ENCODE measurements at places on chromosomes 11 and 22.

- no peak for DNase-seq
These were observed 68.2 kb downstream of the USP35 start for GRCh38 chr11:78256962-78257361.

- DNase-seq = no peak
These were observed 962.1 kb downstream of the NTM start for GRCh38 chr11:132332521-132332920.

DNA sequence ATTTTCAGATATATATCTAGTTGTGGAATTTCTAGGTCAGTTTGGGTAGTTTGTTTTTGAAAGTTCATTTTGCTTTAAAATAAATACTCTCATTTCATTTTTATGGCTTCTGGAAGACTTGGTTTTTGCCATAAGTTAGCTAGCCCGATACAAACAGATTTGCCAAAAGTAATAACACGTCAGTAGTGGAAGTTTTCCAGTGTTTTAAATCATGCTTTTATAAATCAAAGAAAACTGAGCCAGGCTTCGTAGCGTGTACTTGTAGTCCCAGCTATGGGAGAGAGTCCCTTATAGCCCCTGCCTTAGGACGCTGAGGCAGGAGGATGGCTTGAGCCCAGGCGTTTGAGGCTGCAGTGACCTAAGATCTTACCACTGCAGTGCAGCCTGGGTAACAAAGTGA lies 21.7 kb upstream of the MICALL1 start:
- DNase-seq = no peak

DNA sequence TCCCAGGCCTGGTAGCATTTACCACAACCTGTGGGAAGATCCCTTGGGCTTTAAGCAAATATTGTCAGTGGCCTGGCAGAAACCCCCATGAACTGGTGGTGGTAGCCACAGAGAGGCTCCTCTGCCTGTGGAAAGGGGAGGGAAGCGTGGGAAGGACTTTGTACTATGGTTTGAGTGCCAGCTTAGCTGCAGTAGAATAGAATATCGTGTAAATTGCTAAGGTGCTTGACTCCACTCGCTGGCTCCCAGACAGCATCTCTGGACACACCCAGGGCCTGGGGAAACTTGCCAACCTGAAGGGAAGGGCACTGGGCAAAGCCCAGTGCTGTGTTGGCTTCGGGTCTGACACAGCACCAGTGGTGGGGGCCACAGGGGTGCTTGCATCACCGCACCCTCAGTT lies 52.6 kb downstream of the XRRA1 start:
- DNase-seq = no peak

GRCh38 chr11:114074546-114075343 lies 15.2 kb downstream of the ZBTB16 start:
- DNase-seq = no peak

GRCh38 chr11:121157756-121158155 lies 56.7 kb downstream of the TECTA start:
- no peak for DNase-seq

GRCh38 chr11:76292583-76293188 lies 86.4 kb upstream of the WNT11 start:
- no peak for DNase-seq

- no peak for DNase-seq
These were observed 50.8 kb downstream of the TRMU start for GRCh38 chr22:46386312-46386711.

DNA sequence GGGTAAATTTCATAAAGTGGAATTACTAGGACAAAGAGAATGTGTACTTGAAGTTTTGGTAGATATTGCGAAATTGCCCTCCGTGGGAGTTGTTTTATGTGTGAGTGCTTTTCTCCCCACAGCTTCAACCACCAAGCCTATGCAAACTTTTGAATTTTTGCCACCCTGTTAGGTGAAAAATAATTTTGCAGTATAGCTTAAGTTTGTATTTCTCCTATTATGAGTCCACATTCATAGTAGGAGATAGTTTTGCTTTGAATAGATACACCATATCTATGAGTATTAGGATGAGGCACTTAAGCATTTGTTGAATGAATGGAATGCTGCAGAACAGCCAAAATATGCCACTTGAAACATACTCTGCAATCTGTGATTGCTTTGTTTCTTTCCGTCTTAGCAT lies 43.6 kb downstream of the UVRAG start:
- no peak for DNase-seq

DNA sequence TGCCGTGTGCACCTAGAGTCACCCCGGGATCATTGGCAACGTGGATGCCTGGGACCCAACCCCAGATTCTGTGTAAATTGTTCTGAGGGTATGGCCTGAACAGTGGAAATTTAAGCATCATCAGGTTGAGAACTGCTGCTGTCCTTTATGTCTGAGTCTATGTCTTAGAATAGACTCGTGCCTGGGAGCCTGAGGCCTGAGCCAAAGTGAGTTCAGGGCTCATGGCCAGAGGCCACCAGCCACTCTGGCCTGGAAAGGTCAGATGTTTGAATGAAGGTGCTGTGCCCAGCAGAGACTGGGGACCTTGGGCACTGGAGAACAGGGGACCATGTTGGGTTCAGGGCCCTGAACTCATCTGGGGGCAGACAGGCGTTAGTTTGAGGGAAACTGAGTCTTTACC lies 91.1 kb downstream of the MYO18B start:
- DNase-seq = no peak

DNA sequence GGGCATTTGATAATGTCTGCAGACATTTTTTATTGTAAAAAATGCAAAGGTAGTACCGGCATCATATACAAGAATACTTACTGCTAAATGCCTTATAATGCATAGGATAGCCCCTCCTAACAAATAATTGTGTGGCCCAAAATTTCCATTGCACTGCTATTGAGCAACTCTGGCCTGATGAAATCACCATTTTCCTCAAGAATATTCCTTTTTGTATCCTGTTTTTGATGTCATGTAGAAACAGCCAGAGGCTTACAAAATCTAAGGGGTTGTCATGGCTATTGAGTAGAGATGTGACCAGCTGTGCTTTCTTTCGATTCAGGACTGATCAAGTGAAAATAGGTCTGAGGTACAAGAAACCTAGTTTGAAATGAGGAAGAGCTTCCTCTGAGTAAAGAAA lies 854.3 kb downstream of the KCNA4 start:
- DNase-seq = no peak

- no peak for DNase-seq
These were observed 66.8 kb downstream of the TSPAN18 start for GRCh38 chr11:44793350-44794090.

GRCh38 chr11:101428918-101429317 lies 154.9 kb downstream of the TRPC6 start:
- DNase-seq = peak; percentile 26

- DNase-seq = no peak
These were observed 116.9 kb downstream of the TRIM29 start for GRCh38 chr11:120020981-120021380.

DNA sequence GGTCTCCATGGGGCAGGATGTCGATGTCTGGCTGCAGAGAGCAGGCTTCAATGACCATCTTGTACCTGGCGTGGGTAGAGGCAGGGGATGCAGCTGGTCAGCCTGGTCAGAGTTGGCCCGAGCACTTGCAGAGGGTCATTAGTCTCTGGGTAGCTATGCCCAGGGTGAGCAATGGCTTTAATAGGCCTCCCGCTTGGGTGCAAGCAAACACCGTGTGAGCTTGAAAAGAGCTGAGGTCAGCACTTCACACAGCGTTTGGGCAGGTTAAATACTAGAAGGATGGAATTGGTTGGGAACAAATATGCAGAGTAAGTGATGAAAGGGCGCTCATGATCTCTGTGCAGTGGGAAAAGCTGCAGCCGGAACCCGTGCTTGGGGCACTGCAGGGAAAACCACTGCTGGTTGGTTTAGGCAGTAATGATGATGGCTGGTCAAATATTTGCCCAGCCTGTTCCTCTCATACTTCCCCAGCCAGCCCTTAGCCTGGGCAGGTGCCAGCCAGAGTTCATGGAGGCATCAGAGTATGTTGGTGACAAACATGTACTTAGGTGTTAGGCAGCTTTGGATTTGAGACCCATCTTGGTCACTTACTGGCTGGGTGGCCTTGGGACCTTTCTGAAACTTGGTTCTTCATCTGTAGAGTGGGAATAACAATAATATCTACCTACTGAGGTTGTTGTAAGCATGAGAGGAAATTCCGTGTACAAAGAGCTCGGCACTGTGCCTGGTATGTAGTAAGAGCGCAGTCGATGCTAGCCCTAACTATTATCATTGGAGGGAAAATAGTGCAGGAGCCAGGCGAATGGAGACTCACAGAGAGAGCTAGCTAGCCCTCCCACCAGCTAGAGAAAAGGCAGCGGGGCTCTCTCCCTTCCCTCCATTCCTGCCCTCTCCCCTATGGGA lies 25.2 kb upstream of the KCNJ11 start:
- DNase-seq = no peak

DNA sequence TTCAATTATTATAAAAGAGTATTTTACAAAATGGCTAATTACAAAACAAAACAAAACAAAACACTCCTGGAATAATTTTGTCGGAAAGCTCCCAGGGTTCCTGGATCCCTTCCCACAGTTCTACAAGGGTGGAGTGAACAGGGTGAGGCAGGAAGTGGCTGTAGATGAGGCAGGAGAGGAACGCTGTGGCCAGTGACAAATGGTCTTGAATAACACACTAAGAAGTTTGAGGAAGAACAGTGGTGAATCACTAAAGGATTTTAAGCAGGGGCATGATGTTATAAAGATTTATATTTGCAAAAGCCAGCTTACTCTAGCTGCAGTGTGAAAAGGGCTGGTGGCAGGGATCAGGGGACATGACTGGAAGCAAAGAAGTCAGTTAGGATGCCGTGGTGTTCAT lies 33.8 kb upstream of the APOA1 start:
- no peak for DNase-seq

- DNase-seq = no peak
These were observed 26.4 kb downstream of the CDKN1C start for GRCh38 chr11:2858995-2859698.

DNA sequence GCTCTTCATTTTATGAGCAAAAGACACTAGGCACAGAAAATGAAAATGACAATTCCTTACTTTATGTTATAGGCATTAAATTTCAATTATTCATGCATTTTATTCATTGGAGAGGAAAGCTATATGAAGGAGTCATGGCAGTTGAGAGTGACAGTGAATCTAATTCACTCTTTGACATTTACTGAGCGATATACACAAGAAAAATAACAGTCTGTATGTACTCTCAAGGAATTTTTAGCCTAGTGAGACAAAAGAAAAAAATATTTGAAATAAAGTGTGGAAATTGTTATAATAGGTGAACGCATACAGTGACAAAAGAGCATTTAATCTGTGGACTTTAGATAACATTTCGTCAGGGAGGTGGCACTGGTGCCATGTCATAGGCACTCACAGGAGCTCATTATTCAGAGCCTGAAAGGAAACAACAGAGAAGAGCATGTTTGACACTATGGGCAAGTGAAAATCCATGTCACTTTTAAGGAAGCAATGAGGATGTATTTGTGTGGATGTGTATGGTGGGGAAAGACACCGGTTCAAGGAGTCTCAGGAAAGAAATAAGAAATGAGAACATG lies 323.1 kb downstream of the LUZP2 start:
- no peak for DNase-seq

GRCh38 chr11:14323118-14323676 lies 35.8 kb downstream of the RRAS2 start:
- no peak for DNase-seq

GRCh38 chr22:20781272-20781990 lies 7.5 kb downstream of the SERPIND1 start:
- no peak for DNase-seq

DNA sequence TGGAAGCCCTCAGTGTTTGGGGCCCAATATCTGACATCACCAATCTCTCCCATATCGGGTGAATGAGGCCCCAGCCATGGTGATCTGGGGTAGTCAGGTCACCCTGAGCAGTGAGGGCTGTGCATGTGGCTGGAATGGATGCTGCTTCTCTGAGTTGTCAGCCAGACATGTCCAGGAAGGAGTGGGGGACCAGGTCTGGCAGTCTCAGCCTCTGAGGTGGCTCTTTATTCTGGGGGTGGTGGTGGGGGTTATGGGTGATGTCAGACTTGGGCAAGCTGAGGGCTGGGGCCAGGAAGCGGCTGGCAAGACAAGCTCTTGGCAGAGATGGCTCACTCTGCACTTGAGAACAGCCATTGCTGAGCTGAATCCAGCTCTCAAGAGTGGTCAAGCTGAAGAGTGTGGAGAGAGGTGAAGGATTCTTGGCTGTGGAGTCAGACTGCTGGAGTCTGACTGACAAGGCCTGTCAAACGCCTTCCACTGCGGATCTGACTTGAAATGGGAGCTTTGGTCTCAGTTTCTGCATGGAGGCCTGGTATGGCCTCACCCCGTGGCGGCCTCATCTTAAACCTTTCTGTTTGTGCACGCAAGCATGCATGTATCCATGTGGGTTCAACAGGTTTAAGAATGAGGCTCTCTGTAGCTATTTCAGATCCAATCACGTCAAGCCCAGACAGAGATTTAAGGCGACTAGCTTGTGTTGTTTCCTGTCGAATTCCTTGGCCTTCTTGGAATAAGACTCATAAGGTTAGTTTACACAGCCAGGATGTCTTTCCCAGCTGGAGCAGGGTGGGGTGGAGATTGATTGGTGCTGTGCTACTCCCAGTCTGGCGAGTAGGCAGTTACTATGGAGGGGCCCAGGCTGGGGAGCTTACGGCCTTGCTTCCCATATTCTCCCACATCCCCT lies 83.9 kb upstream of the TIMP3 start:
- no peak for DNase-seq

GRCh38 chr22:23772649-23773473 lies at the start of gene MMP11:
TSS of gene MMP11 (plus strand) at chr22:23772849. CDS start at chr22:23772871, 22 bp downstream.
- peak; percentile 58 for DNase-seq

DNA sequence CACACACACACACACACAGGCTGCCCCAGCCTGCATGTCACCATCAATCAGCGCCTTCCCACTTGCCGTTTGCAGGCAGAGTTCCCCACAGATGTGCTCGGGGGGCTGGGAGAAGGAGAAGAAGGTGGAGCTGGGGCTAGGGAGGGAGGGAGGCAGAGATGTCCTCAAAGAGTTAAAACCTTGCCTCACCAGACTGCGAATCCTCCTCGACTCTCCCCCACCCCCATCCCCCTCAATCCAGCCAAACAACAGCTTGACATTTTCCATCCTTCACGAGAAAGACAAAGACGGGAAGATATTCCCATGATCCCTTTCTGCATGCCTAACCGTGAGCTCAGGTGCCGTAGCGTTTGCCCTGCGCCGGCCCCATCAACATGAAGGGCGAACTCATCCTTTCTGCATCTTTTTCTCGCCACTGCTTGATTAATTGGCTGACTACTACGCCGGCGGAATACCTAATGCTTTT lies 365.5 kb downstream of the MIAT start:
- no peak for DNase-seq

- no peak for DNase-seq
These were observed 849.1 kb upstream of the API5 start for GRCh38 chr11:42462558-42463310.
